ENCODE measurements at places on chromosomes 2 and 18. TPM values are rescaled to one million over a fixed set of nuclear protein-coding genes. Genes with fewer than 3 reads are reported as not detected.

Gene NABP1
- 8.7 TPM for polyA plus RNA-seq

Gene FAP
- not detected for polyA plus RNA-seq

Gene IL36RN
- polyA plus RNA-seq = not detected

Gene IL1F10
- not detected for polyA plus RNA-seq

DNA sequence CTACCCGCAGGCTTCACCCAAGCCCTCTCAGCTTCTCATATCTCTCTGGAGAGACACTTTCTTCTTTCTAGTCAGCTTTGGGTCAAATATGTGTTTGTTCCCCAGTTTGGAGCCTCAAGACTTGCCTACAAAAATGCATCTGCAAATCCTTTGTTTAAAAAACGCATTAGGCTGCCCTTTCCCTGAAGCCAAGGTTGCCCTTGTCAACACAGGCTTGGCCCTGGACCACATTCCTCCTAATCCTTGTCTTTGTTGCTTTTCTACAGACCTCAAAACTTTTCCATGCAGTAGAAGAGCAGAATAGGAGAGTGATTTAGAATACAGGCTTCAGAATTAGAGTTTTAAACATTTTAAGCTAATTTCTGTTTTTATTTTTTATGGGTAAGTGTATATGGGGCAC, 307.8 kb downstream of the NAPG start:
- H3K4me1 ChIP-seq = no peaks in the 10 kb centered on the region
- H3K36me3 ChIP-seq = no peaks in the 10 kb centered on the region
- H3K4me3 ChIP-seq = no peak overlapping the region

- H3K27ac ChIP-seq = no peak overlapping the region
- DNase-seq = no peak
- H3K4me3 ChIP-seq = no peak overlapping the region
These were observed 109.8 kb upstream of the RPRM start for GRCh38 chr2:153588408-153588807.

DNA sequence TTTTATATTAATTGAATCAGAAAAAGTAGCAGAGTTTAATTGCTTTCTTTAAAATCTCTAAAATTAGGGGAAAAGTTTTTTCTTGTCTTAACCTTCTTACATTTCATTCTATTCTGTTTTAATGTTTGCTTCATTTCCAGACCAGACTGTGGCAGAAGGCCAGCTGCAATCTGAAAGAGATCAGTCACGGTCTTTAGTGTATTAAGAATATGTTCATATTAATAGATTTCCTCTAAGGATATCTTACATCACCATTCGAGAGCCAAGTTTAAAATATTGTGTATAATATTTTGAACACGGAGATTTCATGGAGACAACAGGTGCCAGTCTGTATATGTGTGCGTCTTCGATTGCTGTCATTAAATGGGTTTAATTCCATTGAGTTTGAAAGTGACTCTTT, 230.9 kb upstream of the ZSWIM2 start:
- H3K36me3 ChIP-seq = no peaks in the 10 kb centered on the region
- no peak overlapping the region for H3K27ac ChIP-seq
- no peak for DNase-seq
- no peak overlapping the region for H3K4me3 ChIP-seq
- H3K27me3 ChIP-seq = no peaks in the 10 kb centered on the region
- H3K4me1 ChIP-seq = no peaks in the 10 kb centered on the region

GRCh38 chr2:112199188-112199587, 55.7 kb downstream of the ZC3H8 start:
- no peak overlapping the region for H3K27ac ChIP-seq
- H3K4me3 ChIP-seq = no peak overlapping the region
- H3K36me3 ChIP-seq = no peaks in the 10 kb centered on the region
- no peak for DNase-seq
- H3K27me3 ChIP-seq = no peaks in the 10 kb centered on the region

DNA sequence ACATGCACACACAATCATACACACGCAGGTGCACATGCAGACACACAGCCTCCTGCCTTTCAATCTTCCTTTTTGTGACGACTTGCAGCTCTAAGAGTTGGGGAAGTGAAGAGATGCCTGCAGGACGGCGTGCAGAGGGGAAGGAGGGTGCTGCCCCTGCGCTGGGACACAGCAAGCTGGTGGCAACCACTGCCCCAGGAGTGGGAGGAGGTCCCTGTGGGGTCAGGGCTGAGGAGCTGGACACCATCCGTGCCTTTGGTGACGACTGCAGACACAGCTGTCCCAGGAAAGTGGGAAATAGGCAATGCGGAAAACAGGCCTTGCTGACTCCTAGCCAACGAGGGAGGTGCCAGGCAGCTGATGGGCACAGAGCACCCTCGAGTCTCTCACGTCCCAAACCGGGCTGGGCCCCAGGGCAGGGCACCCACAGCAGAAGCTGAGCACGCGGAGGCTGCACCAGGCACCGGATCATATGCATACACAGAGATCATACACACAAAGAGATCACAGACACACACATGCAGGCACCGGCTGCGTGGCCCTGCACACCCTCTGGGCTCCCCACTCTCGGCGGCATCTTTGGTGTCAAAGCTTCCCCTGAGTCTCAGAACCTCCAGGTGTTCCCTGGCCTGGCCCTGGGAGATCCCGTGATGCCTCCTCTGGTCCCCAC, 146.1 kb downstream of the PXDN start:
- H3K27ac ChIP-seq = no peak overlapping the region
- DNase-seq = no peak
- H3K4me1 ChIP-seq = no peaks in the 10 kb centered on the region
- H3K4me3 ChIP-seq = no peak overlapping the region

Measured in cardiac muscle cell (in vitro differentiated cells and primary cell).